ENCODE measurements at places on chromosomes 7 and 10.

DNA sequence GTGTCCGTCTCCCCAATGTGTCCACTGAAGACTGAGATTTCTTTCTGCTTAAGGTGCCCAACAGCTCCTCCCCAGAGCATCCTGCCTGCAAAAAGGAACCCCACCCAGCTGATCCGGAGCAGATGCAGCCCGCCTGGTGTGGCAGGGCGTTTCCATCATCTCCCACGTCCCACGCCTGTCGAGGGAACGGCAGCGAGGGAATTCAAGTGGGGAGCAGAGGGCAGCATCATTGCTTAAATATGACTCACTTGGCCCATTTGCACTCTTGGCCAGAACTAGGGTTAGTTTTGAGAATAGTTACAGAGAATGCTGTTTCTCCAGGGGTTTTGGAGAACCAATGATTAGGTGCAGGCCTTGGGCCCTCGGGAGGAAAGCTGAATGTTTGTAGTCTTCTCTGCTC is 20.8 kb downstream of the VWA2 start:
- DNase-seq: peak; percentile 23

- peak; percentile 95 for DNase-seq
These were observed 45.3 kb upstream of the OSBPL3 start for GRCh38 chr7:25025218-25025671.

GRCh38 chr10:86355571-86356038 is 11.0 kb downstream of the GRID1 start:
- no peak for DNase-seq

DNA sequence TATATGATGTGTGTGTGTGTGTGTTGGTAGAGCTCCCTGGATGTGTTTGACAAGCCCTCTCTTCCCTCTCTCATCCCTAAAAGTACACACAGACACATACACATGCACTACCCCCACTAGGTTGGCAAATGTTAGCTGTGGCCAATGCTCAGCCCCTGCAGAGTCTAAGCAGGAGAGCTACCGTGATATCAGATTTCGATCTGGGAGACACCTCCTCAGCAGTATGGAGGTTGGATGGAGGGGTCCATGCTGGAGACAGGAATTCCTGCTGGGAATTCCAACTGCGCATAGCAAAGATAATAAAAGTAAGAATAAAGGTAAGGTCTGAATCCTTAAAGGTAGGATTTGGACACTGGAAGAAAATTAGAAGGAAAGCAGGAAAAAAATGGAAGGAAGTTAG is 85.7 kb downstream of the C10orf90 start:
- DNase-seq: no peak

DNA sequence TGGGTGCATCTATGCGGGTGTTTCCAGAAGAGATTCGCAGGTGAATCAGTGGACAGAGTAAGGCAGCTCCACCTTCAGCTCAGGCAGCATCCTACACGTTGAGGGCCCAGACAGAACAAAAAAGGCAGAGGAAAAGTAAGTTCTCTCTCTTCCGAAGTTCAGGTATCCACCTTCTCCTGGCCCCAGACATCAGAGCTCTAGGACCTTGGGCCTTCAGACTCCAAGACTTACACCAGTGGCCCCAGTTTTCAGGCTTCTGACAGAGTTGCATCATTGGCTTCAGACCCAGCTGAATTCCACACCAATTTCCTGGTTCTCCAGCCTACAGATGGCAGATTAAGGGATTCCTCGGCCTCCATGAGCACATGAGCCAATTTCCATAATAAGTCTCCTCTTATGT is 102.2 kb upstream of the GPR26 start:
- DNase-seq: no peak

DNA sequence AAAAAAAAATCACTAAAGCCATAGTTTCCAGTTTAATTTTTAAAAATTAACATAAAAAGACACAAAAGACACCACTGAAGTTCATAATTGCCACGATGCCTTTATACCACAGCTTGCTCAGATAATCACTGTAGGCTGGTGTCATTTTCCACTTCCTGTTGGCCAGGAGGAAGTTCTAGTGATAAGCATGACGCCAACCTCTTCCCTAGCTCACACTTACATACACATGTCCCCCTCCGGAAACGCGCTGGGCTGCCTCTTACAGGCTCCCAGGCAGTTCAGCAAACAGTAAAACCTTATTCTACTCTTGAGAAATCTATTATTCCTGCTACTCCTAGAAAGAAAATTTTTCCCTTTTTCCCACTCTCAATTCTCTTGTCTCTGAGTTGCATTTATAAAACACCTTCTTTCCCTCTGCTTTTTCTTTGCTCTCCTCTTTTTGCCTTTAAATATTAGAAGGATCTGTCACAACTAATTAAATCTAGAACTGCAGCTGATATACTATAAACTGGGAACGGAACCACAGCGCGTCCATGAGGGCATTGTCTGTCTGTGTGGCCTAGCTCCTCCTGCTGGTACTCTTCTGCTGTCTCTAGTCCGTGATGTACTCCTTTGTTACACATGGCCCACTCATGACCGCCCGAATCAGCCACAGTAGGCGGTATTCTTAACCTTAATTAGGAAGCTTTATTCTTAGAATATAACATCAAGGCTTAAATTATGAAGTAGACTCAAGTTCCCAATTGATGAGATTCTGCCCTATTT is 664.9 kb downstream of the CNTNAP2 start:
- no peak for DNase-seq

DNA sequence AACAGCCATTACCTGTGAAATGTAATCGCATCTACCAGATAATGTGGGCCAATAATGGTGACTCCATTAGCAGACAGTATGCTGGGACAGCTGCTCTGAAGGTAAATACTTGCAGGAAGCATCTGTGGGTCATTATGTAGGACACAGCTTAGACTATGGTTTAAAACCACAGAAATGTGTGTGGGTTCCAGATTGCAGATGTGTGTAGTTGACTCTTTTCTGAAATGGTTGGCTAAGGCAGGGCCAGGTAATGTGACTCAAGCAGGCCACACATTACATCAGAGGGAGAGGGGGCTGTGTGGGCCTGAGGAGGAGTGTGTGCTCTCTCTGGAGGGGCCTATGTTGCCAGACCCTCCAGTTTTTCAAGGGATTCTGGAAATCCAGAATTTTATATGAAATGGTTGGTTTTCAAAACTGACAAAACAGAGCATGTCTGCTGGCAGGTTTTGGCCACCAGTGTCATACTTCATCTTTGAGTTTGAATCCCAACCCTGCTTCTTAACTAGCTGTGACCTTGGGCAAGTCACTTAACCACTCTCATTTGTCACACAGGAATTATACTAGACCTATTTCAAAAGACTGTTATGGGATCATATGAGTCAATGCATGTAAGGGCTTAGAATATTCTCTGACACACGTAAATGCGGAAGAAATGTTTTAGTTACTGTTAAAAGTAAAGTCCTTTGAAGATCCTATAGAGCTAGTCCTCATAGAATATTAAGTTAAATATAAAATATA is 64.5 kb downstream of the MCMBP start:
- DNase-seq: peak; percentile 69
